ENCODE measurements at places on chromosomes 2 and 18.

DNA sequence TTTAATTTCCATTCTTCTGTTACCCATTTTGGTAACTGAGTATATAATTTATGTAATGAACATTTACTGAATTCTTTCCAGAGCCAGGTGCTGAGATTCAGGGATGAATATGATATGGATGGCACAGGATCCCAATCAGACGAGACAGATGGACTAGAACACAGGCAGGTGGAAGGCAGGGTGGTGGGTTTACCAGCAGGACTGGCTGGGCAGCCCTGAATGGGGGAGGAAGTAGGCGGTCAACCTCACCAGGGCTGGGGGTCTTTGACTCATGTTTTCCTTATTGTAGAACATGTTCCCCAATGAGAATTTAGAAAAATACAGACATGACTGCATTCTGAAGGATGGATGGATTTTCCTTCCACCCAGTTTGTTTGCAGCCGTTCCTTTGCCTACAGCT lies 80.3 kb downstream of the CIB4 start:
- DNase-seq, result no peak

GRCh38 chr2:127683757-127684156 lies 8.4 kb upstream of the LIMS2 start:
- no peak for DNase-seq

DNA sequence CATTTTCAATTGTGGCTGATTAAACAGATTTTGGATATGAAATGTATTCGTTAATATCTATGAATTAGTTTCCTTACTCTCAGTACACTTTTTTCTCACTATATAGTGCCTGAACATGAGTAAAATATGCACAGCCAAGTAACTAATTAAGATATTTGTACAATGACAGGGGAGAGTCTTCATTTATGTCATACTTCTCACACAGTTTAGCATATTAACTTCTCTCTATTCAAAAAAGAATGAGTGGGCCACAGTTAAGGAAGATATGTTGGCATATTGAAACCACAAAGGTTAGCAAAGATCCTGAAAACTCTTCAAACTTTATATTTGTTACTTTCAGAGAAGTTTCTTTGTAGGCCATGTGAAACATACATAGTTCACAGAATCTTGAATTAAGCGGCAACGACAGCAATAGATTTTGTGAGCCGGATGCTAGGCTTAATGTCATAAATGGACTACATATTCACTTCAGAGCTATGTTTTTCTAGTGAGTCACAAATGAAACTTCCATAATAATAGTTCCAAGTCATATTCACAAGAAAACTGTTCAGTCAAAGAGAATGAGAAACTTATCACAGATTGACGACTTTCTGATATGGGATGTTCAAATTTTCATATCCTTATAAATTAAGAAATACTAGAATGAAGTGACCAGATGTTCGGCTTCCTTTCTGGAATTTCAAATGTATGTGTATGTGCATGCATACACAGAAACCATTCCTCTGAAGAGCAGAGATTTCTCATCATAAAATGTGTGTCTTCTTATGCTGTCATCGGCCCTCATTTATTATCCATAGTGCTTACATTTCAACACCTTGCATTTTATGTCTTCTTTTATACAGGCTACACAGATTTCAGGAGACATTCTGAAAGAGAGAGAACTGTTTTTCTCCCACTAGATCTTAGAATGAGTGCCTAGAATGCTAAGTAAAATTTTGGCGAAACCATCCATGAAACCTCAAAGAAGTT lies 584.0 kb downstream of the SATB2 start:
- DNase-seq, result no peak

GRCh38 chr2:182117196-182117595 lies 131.5 kb downstream of the PPP1R1C start:
- DNase-seq, result no peak

- no peak for DNase-seq
Observed at GRCh38 chr2:177900082-177900481, 172.5 kb downstream of the PDE11A start.

DNA sequence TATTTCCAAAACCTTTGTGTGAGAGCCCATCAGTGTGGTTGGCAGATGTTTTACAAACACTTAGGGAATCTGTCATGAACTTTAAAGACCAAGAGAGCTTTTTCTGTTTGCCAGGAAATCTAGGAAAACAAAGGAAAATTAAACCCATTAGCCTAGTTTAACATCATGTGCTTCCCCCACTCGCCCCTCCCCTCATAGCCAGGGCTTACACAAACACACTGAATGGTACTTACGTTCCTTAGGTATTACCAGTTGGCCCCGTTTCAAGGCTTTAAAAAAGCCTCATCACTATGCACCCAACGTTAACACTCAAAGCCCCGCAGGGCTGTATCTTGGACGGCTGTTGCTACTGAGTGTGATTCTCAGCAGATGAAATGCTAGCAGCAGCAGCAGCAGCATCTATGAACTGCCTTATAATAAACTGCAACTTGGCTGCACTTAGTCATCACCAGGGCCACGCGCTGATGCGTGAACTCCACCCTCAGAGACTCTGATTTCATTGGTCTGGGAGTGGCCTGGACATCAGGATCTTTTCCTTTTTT lies 20.1 kb upstream of the TTC39C start:
- no peak for DNase-seq

GRCh38 chr2:216736326-216736725 lies 41.0 kb upstream of the IGFBP5 start:
- no peak for DNase-seq

DNA sequence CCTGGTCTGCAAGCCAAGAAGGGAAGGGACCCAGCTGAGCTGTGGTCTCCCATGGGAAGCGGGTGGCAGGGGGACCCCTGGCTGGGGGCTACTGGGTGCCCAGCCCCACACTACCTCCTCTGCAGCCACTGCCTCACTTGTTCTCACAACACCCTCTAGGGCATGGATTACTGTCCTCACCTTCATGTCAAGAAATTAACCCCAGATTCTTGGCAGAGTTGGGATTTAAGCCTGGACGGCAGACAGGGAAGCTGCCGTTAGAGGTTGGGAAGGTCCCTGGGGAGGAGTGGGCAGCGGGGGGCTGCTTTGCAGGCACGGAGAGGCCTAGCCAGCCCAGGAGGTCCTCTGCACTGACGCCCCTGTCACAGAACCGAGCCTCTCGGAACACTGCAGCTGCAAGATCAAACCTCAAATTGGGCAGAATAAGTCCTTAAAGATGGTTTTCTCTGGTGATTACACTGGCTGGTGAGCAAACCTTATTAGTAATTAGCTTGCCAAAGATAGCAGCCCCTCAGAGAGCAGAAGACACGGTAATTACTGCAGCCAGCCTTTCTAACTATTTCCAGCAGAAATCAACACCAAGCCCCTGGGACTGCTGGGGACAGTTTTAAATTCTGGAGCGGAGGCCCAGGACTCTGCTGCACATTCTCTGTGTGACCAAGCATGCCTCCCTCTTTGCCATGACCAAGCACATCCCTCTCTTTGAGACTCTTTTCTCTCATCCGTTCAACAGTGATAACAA lies 35.9 kb downstream of the KCNF1 start:
- DNase-seq, result no peak

DNA sequence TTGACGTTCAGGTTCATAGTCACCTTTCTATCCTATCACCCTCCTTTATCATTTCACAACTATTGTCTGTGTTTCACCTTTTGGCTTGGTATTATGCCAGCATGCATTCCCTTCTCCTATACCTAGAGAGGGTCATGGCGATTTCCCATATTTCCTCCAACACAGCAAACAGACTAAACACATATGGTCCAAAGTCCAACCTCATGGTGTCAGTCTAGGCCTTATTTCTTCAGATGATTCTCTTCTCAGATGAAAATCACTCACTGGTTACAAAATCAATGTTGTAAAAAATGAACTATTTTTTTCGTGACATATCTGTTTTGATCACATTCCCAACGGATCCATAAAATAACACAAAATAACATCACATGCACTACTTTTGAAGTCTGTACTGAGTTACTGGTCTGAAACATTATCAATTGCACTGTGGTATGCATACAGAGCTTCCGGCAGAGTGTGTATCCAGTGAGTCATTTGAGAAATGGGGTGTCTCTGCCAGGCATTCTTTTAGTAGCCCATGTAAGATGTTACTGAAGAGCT lies 204.8 kb upstream of the GALNT5 start:
- DNase-seq, result no peak

DNA sequence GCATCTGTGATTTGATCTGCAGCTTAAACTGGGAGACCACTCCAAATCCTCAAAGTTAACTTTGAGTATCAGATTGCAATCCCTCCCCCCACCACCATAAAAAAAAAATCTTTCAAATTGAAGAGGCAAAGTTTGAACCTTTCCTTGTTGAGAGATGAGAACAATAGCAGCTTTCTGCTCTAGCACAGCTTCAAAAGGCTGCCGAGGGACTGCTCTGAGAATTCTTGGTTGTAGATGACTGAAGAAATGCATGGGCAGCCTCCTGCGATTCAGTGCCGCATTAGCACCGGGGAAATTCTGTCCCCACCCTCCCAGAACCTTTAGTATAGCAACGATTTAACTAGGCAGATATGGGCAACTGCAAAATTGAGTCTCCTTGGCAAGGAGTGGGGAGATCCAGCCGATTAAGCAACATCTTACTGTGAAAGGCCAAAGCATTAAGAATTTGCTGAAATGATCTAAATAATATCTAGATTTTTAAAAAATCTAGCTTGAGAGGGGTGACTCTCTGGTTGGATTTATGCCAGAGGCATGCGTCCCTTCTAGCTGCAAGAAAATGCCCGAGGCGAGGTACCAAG lies 3.9 kb upstream of the SP5 start:
- DNase-seq, result no peak

DNA sequence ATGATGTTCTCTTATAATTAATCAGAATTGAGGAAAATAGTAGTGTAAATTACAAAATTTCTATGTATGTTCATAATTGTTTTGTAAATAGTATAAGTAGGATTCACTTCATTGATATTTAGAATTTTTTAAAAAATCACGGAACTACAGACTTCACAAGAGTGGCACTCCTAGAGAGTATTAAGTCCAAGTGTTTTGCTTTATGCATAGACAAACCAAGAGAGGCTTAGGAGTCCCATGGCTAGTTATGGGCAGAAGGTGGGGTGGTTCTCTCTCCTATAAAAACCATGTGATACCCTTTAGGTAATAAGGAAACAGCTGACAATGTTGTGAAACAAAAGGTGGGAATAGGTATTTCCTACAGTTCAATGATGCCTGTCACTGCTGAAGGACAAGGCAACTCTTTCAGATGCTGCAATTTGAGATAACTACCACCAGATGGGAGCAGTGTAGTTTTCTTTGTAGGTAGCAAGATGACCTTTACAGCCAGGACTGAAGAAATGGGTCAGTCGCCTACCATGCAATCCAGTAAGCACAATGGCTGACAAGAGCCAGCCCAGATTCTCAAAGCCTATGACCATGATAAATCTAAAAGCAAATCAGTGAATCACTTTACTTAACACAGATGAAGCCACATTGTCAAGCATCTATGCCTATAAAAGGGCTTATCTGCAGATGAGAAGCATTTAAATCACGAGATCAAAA lies 83.9 kb downstream of the AAK1 start:
- DNase-seq, result no peak

DNA sequence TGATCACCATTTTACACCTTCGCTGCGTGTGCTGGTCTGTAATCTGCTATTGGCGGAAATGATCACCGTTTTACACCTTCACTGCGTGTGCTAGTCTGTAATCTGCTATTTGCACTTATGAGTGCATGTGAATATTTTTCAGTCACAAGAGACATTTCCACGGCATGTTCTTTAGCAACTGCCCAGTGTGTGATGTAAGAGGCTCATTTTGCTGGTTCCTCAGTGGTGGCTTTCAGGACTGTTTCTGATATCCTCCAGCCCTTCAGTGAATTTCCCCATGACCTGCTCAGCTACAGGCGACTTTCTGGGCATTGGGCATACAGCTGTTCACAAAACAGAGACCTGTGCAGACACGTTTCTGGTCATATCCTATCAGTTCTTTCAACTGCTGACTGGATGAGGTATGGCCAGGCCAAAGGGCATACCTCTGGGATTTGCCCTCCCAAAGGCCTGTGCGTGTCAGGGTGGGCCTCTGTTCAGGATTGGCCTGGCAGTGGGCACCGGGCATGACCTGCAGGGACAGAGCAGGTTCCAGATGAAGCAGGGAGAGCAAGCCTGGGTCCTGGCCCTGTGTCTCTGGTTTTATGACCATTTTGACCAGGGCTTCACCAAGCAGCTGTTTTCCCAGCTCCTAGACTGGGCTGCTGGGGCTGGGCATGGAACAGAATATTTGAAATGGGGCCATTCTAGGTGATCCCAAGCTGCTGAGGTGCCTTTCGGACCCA lies 521 bp upstream of the PROM2 start:
- DNase-seq, result no peak

GRCh38 chr18:49970319-49970718 lies 157.0 kb upstream of the ACAA2 start:
- no peak for DNase-seq

DNA sequence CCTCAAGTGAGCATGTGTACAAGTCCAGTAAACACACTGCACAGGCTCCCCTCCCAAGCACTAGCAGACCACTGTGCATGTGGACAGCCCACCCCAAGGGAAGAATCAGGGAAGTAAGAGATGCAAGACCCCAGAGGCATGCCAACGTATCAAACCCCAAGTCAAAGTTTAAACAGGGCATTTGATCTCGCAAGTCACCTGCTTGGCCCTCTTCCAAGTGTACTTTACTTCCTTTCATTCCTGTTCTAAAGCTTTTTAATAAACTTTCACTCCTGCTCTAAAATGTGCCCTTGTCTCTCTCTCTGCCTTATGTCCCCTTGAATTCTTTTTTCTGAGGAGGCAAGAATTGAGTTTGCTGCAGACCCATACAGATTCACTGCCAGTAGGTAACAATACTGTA lies 201.2 kb upstream of the PARD3B start:
- DNase-seq, result no peak

- DNase-seq, result no peak
Observed at GRCh38 chr2:65345631-65346030, 86.8 kb downstream of the SPRED2 start.

DNA sequence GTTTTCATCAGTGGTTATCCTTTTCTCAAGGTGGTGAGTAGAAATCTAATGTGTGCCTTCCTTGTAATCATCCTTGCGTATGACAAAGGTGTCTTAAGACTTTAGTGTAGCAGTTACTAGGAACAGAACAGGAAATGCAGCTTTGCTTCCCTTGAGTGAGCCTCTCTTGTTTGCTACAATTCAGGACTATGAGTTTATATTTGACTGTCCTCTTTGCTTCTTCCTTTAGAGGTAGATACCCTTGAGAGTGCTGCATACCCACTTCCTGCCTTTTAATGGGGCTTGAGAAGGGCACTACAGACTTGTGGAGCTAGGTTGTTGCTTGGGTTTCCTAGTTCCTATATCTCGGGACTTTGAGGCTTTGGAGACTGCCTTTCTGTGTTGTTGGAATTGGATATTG lies 3.8 kb downstream of the KCNJ13 start:
- no peak for DNase-seq

DNA sequence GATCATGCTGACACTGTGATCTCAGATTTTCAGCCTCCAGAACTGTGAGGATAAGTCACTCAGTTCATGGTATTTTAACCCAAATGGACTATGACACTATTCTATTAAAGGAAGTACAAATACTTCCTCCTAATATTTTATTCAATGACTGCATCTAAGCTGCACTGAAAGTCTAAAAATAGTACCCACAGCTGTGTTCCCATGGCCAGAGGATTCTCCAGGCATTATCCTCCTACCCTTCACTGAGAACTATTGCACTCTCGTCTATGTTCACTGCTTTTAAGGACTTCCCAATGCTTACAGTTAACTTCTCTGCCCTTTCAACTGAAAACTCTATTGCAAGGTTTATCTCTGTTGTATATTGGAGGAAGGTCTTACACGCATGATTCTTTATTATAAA lies 15.2 kb downstream of the LRATD1 start:
- DNase-seq, result no peak
